Uterus (tissue), 4 donors: ENCODE measurements at places on chromosomes 2 and 18.

DNA sequence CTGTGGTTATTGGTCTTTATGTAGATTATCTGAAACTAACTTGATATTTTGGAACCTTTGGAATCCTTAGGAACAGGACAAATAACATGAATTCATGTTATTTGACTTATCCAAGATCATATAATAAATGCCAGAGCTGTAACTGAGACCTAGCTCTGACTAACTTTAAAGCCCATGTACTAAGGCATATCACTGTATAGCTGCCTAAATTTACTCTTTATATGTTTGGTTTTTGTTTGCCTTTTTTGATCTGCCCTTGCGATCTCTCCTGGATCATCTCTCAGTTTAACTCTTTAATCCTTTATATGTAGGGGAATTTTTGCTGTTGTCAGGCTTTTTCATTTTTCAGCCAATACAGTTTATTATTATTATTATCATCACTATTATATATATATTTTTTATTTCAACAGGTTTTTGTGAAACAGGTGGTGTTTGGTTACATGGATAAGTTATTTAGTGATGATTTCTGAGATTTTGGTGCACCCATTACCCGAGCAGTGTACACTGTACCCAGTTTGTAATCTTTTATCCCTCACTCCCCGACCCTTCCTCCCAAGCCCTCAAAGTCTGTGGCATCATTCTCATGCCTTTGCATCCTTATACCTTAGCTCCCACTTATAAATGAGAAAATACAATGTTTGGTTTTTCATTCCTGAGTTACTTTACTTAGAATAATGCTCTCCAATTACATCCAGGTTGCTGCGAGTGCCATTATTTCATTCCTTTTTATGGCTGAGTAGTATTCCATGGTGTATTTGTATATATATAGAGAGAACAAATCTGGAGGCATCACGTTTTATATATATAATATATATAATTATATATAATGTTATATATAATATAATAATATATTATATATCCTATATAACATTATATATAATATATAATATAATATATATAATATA lies 48.9 kb downstream of the APLF start:
- DNase-seq: no peak

GRCh38 chr2:220451438-220451837 lies 824.0 kb downstream of the SLC4A3 start:
- no peak for DNase-seq

DNA sequence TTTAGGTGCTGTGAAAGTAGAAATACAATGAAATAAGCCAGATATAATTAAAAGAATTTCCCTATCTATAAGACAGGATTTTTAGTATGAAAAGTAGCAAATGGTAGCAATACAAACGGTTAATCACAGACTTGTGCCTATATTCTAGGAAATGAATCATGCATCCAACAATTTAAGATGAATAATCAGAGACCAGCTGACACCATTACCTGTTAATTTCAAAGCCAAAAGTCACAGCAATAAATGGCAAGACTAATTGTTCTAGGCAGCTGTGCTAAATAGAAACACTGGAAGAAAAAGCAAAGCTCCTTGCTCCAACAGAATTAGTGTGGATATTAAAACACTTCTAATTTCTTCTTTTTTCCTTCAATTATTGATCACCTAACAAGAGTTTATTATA lies 35.1 kb upstream of the MPP4 start:
- no peak for DNase-seq

- DNase-seq: no peak
Measured at GRCh38 chr2:131425231-131425941, 50.5 kb upstream of the TUBA3D start.

DNA sequence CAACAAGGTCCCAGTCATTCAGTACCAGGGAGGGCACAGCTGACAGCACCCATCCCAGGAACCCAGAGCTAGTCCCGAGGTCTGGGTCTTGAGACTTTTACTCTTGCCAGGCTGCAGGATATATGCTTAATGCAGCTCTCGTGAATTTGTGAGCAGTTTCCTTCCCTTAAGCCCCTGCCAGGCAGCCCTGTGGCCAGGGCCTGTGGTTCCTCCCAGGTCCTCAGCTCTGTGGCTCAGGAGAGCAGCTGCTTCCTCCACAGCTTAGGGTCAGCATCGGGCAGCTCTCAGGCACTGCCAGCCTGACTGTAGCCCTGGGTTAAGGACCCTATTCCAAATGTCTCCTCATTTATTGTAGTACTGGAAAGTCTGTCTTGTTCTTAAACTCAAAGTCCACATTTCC lies 1384.8 kb downstream of the RPIA start:
- no peak for DNase-seq

GRCh38 chr2:189234991-189235390 lies 55.4 kb upstream of the COL5A2 start:
- no peak for DNase-seq

DNA sequence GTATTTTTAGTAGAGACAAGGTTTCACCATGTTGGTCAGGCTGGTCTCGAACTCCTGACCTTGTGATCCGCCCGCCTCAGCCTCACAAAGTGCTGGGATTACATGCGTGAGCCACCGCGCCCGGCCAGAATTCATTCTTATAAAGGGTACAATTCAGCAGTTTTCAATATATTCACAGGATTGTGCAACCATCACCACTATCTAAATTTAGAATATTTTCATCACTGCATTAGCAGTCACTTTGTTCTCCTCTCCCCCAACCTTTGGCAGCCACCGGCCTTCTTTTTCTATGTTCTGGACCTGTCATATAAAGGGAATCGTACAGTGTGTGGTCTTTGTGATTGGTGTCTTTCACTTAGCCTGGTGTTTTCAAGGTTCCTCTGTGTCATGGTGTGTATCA lies 40.7 kb downstream of the TCF7L1 start:
- DNase-seq: peak; percentile 58
